Purkinje cell (primary cell): ENCODE measurements at places on chromosomes 2 and 18. TPM values are rescaled to one million over a fixed set of nuclear protein-coding genes. Genes with fewer than 3 reads are reported as not detected.

Gene COBLL1
- 7.1 and 10.9 TPM in 2 replicates for polyA plus RNA-seq

Gene ARHGEF4
- polyA plus RNA-seq, result 1.7 and 5.4 TPM in 2 replicates

Gene L3MBTL4
- 0.31 TPM in 1 of 2 replicates, not detected in the other for polyA plus RNA-seq

Gene PLA2R1
- polyA plus RNA-seq, result 4.9 and 7.7 TPM in 2 replicates

Gene PSMA8
- 1.5 and 2.1 TPM in 2 replicates for polyA plus RNA-seq

Gene SNORC
- 3.8 and 6.2 TPM in 2 replicates for polyA plus RNA-seq
